ENCODE measurements at places on chromosomes 5 and 9. TPM values are rescaled to one million over a fixed set of nuclear protein-coding genes. Genes with fewer than 3 reads are reported as not detected.

WNT8A gene
- not detected for total RNA-seq

IER5L gene
- total RNA-seq: 43.2 TPM

- DNase-seq: peak; percentile 46
Measured at GRCh38 chr9:530681-531080, 310.8 kb upstream of the DMRT1 start.

GRCh38 chr5:3214838-3215374 lies 380.7 kb upstream of the IRX1 start:
- no peak for DNase-seq

- no peak for DNase-seq
Measured at GRCh38 chr9:136174779-136175615, 29.9 kb downstream of the LHX3 start.

GRCh38 chr5:172501708-172502320 lies 47.5 kb upstream of the SH3PXD2B start:
- no peak for DNase-seq

AP3B1 gene
- 47.1 TPM for total RNA-seq

DNA sequence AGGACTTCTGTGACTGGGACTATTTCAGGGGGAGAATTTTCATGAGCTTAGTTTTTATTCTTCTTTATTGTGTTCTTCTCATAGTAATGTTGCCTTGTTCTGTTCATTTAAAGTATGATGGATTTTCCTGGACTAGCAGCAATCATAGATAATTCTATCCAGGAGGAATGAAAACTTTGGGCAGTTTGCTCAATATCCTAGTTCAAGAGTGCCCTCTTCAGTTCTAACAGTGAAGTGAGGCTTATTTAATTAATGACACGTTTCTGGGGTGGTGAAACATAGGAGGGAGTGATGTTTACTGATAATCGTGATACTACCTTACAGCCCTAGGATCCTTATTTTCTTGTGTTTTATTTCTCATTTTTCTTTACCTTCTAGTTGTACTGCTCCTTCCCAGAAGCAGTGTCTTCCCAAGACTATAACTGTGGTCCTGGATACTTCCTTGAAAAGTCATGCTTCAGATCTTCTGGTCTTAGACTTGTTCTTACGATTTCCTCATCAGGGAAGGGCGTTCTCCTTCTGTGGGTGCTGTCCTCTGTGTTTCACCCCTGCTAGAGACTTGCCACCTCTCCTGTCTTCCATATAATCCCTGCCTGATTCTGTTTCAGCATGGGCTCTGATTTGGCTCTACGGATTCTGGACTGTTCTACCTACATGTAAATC lies 57.4 kb downstream of the CFAP95 start:
- DNase-seq: no peak

DNA sequence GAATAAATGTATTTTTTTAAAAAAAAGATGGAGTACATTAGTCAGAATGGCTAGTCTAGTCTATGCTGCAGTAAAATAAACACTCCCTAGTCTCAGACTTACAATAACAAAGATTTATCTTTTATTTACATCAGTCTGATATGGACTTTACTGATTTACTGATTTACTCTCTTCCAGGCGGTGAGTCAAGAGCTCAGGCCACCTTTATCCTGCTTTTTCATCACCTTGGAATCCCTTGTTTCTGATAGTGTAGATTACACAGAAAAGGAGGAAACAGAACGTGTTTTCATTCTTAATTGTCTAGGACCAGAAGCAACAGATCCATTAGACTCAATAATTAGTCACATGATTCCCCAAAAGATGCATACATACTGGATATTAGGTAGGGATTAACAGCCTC lies 290.1 kb upstream of the TRPC7 start:
- DNase-seq: no peak

DNA sequence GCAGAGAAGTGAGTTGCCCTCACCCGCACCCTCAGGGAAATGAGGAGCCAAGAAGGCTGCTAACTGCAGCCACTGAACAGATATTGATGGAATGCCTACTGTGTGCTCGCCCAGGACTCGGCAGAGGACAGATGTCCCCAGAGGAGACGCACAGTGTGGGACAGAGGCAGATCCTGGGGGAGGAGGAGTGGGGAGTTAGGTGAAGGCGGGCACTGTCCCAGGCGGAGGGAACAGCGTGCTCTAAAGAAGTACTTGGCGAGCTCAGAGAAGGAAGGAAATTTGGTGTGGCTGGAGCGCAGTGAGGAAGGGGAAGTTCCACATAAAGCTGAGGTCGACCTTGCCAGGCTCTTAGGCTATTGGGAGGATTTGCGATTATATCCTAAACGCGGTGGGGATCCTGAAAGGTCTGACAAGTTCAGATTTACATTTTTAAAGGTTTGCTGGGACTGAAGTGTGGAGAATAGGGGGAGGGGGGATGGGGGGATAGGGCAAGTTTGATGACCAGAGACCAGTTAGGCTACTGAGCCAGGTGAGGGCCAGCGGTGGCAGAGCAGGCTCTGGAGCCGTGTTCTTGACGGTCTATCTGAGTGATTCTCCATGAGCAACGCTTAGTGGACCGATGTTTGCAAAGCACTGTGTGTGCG lies 23.6 kb upstream of the CERCAM start:
- no peak for DNase-seq

GRCh38 chr5:163888366-163888765 lies 382.9 kb downstream of the MAT2B start:
- no peak for DNase-seq

GRCh38 chr5:74903165-74903787 lies 37.1 kb upstream of the FAM169A start:
- DNase-seq: no peak

FBP2 gene
- not detected for total RNA-seq

XRCC4 gene
- 10.9 TPM for total RNA-seq

DNA sequence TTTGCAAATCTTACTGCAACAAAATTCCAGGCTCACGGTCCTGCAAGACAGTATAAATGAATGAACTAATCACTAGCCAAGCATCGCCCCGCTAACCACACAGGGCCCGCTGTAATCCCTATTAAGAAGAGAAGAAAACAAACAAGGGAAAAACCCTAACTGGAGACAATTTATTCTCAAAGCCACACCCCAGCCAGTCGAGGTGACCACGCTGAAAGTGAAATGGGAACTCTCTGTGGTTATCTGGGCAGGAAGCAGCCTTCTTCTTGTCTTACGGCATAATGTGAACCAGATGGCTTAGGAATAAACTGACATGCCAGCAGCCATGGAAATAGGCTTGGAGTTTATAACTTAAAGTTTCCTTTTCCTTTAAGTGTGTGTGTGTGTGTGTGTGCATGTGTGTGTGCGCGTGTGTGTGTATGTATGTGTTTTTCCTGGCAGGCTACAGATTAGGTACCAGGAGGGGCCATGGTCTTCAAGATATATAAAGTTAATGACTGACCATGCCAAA lies 120.2 kb downstream of the SEMA6A start:
- DNase-seq: no peak

DNA sequence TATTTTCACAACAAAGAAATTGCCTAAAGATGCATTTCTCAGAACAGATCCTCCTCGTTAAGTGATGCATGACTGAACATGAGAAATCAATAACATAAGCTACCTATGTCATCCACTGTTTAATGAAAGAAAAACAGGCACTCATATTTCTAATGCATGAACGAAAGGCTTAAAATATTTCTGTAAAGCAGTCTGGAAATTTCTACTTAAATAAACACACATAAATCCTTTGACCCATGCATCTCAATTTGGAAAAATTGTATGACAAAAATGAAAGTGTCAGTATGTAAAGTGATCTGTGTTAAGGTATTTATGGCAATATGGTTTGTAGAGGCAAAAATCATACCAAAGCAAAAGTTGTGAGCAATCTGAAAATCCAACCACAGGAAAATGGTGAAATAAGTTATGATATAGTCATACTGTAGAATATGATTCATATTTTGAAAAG lies 399.2 kb upstream of the GRAMD2B start:
- no peak for DNase-seq

DNA sequence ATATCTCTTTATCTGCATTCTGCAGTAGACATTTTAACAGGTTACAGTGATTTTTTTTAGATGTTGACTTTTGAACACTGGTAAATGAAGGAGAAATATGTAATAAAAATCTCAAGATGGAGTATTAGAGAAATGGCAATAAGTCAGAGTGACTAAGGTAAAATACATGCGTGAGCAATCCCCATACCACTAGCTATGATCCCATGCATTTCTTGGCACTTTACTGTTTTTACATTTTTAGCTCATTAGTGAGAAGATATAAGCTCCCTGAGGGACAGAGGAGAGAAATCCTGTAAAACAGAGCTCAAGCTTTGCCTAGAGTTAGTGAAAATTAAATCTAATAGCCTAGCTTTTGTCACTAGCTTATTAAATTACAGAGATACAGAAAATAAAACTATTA lies 181.9 kb upstream of the TRPM3 start:
- no peak for DNase-seq
